ENCODE measurements at places on chromosomes 16 and 17.
A peak's percentile ranks its signal among the peaks of the same experiment; 100 is the strongest.

GRCh38 chr16:69563605-69564580 is 1.9 kb upstream of the NFAT5 start:
- H3K4me3 ChIP-seq = peak overlapping the region; percentile 87
- no peaks in the 10 kb centered on the region for H3K36me3 ChIP-seq
- peak; percentile 69 for DNase-seq
- H3K27ac ChIP-seq = peak overlapping the region; percentile 99

DNA sequence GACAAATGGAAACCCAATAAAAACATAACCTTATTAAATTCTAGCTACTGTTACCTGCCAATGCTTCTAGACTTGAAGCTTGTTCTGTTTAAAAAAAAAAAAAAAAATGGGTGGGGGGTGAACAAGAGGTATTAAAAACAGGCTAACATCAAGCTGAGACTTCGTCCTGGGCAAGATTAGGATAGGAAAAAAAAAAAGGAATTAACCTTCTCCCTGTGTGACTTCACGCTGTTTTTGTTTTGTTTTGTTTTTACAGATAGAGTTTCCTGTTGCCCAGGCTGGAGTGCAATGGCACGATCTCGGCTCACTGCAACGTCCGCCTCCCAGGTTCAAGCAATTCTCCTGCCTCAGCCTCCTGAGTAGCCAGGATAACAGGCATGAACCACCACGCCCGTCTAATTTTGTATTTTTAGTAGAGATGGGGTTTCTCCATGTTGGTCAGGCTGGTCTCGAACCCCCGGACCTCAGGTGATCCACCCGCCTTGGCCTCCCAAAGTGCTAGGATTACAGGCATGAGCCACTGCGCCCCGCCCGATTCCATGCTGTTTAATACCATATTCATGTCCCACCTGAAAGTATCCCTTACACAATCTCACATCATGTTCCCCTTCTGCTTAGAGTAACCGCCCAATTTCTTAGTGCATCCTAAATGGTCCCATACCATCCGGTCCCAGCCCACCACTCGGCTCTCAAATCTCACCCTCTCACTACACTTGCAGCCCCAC is 2.2 kb downstream of the USP31 start:
- peaks cover 9% of the 10 kb centered on the region for H3K4me1 ChIP-seq
- H3K4me3 ChIP-seq = no peak overlapping the region
- H3K27ac ChIP-seq = no peak overlapping the region
- no peaks in the 10 kb centered on the region for H3K36me3 ChIP-seq

GRCh38 chr17:74272731-74273201 is 1.3 kb upstream of the DNAI2 start:
- peaks cover 6% of the 10 kb centered on the region for H3K4me1 ChIP-seq
- no peak overlapping the region for H3K4me3 ChIP-seq
- H3K36me3 ChIP-seq = no peaks in the 10 kb centered on the region
- no peak overlapping the region for H3K27ac ChIP-seq
- no peak for DNase-seq

GRCh38 chr17:14011740-14012405 is 57.4 kb upstream of the COX10 start:
- H3K27ac ChIP-seq = peak overlapping the region; percentile 48
- H3K4me3 ChIP-seq = peak overlapping the region; percentile 50
- no peaks in the 10 kb centered on the region for H3K36me3 ChIP-seq
- peaks cover 4% of the 10 kb centered on the region for H3K4me1 ChIP-seq
- no peak for DNase-seq

GRCh38 chr16:3720418-3720817 is 3.1 kb upstream of the TRAP1 start:
- DNase-seq = no peak
- peaks cover 10% of the 10 kb centered on the region for H3K4me1 ChIP-seq
- no peaks in the 10 kb centered on the region for H3K27me3 ChIP-seq
- no peaks in the 10 kb centered on the region for H3K36me3 ChIP-seq

DNA sequence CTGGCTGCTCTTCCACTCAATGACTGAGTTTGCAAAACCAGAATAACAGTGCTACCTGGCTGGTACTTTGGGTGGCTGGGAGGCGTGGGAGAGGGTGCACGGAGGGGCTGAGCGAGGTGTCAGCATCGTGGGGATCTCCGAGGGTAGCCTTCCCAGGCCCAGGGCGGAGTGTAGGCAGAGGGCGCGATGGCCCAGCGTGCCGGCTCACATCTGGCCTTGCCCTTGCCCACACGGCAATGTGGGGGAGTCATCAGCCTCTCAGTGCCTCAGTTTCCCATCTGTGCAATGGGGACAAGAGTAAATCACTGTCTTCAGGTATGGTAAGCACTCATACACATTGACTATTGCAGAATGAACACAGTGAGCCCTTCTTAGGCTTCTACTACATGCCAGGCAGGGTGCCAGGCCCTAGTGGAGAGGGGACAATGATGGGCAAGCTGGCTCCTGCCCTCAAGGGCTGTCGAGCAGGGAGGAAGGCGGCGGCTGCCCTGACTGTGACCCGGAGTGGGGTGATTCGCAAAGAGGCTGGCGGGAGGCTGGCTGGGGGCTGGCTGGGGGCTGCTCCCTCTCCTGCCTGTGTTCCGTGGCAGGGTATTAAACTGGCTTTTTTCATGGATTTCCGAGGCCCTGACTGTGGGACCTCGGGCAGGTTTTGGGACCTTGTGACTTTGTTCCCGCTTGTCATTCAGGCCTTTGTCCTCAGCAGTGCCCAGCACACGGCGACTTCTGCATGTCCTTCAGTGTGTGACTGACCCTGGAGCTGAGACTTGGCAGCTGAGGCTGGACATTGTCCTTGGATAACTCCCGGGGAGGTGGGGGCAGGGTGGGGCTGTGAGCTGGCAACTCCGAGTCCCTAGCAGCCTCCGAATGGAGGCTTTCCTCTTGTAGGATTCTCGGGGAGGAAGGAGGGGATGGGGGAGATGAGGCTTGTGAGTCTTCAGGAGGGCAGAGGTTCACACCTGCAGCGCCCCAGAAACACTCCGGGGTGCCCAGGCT is 243.1 kb downstream of the SEC14L1 start:
- no peaks in the 10 kb centered on the region for H3K36me3 ChIP-seq
- peaks cover 23% of the 10 kb centered on the region for H3K4me1 ChIP-seq
- DNase-seq = no peak
- H3K27ac ChIP-seq = no peak overlapping the region
- H3K27me3 ChIP-seq = no peaks in the 10 kb centered on the region

DNA sequence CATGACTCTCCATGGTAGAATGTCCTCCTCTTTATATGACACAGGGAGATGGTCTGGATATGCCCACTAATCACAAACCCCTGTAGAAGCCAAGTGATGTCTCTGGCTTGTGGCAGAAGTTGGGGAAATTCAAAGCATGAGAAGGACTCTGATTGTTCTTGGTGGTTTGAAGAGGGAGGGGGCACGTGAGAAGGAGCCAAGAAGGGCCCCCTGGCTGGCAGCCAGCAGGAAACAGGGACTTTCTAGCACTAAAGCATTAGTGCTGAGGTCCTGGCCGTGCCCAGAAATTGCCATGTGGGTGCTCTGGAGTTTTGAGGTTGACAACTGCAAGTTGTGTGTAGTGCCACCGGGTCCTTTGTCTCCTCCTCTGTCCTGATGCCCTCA is 199.9 kb downstream of the LGALS9B start:
- no peak overlapping the region for H3K27ac ChIP-seq
- H3K4me1 ChIP-seq = peaks cover 7% of the 10 kb centered on the region
- H3K4me3 ChIP-seq = no peak overlapping the region
- no peaks in the 10 kb centered on the region for H3K27me3 ChIP-seq
- DNase-seq = no peak

GRCh38 chr17:82105417-82105881 is 7.4 kb upstream of the FASN start:
- H3K36me3 ChIP-seq = no peaks in the 10 kb centered on the region
- H3K27ac ChIP-seq = peak overlapping the region; percentile 90
- H3K4me3 ChIP-seq = peak overlapping the region; percentile 92
- H3K4me1 ChIP-seq = peaks cover 11% of the 10 kb centered on the region
- no peak for DNase-seq

- DNase-seq = no peak
- H3K27ac ChIP-seq = peak overlapping the region; percentile 92
- H3K4me1 ChIP-seq = peaks cover 20% of the 10 kb centered on the region
- peak overlapping the region; percentile 85 for H3K4me3 ChIP-seq
- no peaks in the 10 kb centered on the region for H3K27me3 ChIP-seq
These were observed 735 bp downstream of the PSMD11 start for GRCh38 chr17:32445074-32445415.

GRCh38 chr17:49364119-49364518 is 2.1 kb upstream of the ZNF652 start:
- no peak overlapping the region for H3K27ac ChIP-seq
- H3K27me3 ChIP-seq = no peaks in the 10 kb centered on the region
- no peak overlapping the region for H3K4me3 ChIP-seq
- DNase-seq = no peak

- H3K4me3 ChIP-seq = no peak overlapping the region
- no peak for DNase-seq
- peak overlapping the region; percentile 24 for H3K27ac ChIP-seq
These were observed 295.7 kb downstream of the SEC14L1 start for GRCh38 chr17:77436481-77436880.
